ENCODE measurements at places on chromosomes 7 and 10. TPM values are rescaled to one million over a fixed set of nuclear protein-coding genes. Genes with fewer than 3 reads are reported as not detected.

The CYP2C19 gene
- total RNA-seq: 0.41 TPM

The CHRM2 gene
- total RNA-seq: 5.4 TPM

The UCN3 gene
- not detected for total RNA-seq

The ALDH18A1 gene
- 55.4 TPM for total RNA-seq

The ADAMTS14 gene
- 0.19 TPM for total RNA-seq

The EZH2 gene
- total RNA-seq: 17.2 TPM

The ANXA11 gene
- 65.6 TPM for total RNA-seq

The TMEM176B gene
- total RNA-seq: 45.4 TPM

The GSTO1 gene
- total RNA-seq: 136 TPM

The NEURL1 gene
- total RNA-seq: 2.4 TPM

The ANXA8L1 gene
- not detected for total RNA-seq

The STEAP1B gene
- total RNA-seq: 6.2 TPM

The VDAC2 gene
- total RNA-seq: 225 TPM

The THSD7A gene
- 1.2 TPM for total RNA-seq

The PRSS37 gene
- 1.2 TPM for total RNA-seq

The DIP2C gene
- 20.7 TPM for total RNA-seq

The COL17A1 gene
- total RNA-seq: 6.4 TPM

The CLIP2 gene
- total RNA-seq: 35.6 TPM

The CACUL1 gene
- 26.7 TPM for total RNA-seq

The MYO3A gene
- 0.94 TPM for total RNA-seq

The KIAA1549 gene
- 12.5 TPM for total RNA-seq

The ITPRID1 gene
- 1.1 TPM for total RNA-seq

The ACTL6B gene
- total RNA-seq: 38.1 TPM

The ERVW-1 gene
- 2.5 TPM for total RNA-seq

The FAM204A gene
- total RNA-seq: 59.8 TPM

The FOXI2 gene
- not detected for total RNA-seq

The LOXL4 gene
- 176 TPM for total RNA-seq

The DGKI gene
- total RNA-seq: 1.3 TPM

The PNLIPRP3 gene
- not detected for total RNA-seq

The GRM3 gene
- 2.3 TPM for total RNA-seq

The OR13A1 gene
- 0.05 TPM for total RNA-seq

The C10orf67 gene
- total RNA-seq: not detected

The AASS gene
- total RNA-seq: 51.8 TPM

The PNLIPRP1 gene
- 0.83 TPM for total RNA-seq

The VWC2 gene
- 1.0 TPM for total RNA-seq

The VAX1 gene
- total RNA-seq: 0.05 TPM

The RHEB gene
- total RNA-seq: 95.9 TPM

The WNT8B gene
- total RNA-seq: 0.83 TPM

The OR6V1 gene
- not detected for total RNA-seq

All from motor neuron (in vitro differentiated cells).